HCT116 (cell line): ENCODE measurements at places on chromosomes 6 and 20. TPM values are rescaled to one million over a fixed set of nuclear protein-coding genes. Genes with fewer than 3 reads are reported as not detected.

DNA sequence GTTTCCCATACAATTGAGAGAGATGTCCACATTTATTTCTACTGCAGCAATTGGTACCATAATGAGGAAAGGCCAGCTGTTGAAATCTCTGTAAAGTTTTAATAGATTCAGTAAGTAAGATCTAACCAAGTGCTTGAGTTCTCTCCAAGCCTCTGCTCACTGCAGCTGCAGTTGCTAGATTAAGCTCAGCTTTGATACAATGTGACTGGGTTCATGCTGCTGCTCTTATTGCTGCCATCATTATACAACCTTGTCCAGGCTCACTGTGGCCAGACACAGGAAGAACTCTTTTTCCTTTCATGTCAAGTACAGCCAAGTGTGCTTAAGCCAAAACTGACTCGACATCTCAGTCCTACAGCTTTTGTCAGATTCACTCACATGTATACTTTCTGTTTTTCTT, 423.5 kb downstream of the GJA1 start:
- H3K27ac ChIP-seq: no peak overlapping the region
- DNase-seq: no peak
- no peaks in the 10 kb centered on the region for H3K4me1 ChIP-seq
- no peak overlapping the region for H3K4me3 ChIP-seq

GRCh38 chr6:163427498-163428254, 13.2 kb downstream of the QKI start:
- H3K27me3 ChIP-seq: no peaks in the 10 kb centered on the region
- H3K27ac ChIP-seq: no peak overlapping the region
- H3K4me3 ChIP-seq: no peak overlapping the region
- peak; percentile 16 for DNase-seq
- H3K4me1 ChIP-seq: no peaks in the 10 kb centered on the region

GRCh38 chr20:6819599-6819998, 52.1 kb downstream of the BMP2 start:
- H3K27me3 ChIP-seq: no peaks in the 10 kb centered on the region
- H3K4me1 ChIP-seq: no peaks in the 10 kb centered on the region
- no peak overlapping the region for H3K27ac ChIP-seq
- H3K4me3 ChIP-seq: no peak overlapping the region
- DNase-seq: no peak

DNA sequence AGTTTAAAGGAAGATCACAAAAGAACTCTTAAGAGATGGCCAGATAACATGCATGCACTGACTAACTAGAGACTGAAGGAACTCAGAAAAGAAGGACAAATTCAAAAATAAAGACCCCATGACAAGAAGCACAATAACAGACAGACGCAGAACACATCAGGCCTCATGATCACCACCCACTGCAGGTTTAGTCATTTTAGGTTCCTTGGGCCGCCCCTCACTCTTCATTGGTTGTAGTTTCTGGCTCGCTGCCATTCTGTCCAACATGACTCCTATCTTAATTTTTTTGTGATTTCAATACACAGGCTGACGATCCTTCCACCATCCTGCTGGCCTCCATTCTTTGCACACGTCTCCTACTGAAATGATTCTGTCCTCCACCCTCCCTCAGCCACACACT, 21.6 kb downstream of the STX7 start:
- H3K4me3 ChIP-seq: no peak overlapping the region
- no peak overlapping the region for H3K27ac ChIP-seq

GRCh38 chr20:61662226-61662967, 403.3 kb downstream of the TAF4 start:
- H3K27ac ChIP-seq: no peak overlapping the region
- H3K4me1 ChIP-seq: no peaks in the 10 kb centered on the region
- DNase-seq: no peak
- peaks cover 15% of the 10 kb centered on the region; the same call in 1 of the 2 replicates for H3K27me3 ChIP-seq

DNA sequence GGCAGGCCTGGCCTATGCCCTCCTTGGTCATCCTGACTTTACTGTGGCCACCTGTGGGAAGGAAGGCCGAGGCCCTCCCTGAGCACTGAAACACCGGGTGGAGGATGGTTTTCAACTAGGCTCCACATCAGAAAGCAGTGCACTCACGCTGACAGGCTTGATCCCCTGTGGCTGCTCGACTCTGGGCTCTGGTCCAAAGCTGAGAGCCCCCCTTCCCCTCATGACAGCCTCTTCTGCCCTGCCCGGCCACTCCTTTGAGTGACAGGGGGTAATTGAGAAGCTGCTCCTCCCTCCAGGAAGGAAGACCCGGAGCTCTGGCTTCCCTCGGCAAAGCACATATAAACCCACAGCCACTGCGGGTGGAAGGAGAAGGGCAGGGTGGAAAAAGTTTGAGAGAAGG, 43.6 kb downstream of the MUC22 start:
- H3K27me3 ChIP-seq: no peaks in the 10 kb centered on the region
- no peak overlapping the region for H3K27ac ChIP-seq
- H3K36me3 ChIP-seq: no peaks in the 10 kb centered on the region
- peaks cover 9% of the 10 kb centered on the region; the same call in 1 of the 2 replicates for H3K4me1 ChIP-seq

DNA sequence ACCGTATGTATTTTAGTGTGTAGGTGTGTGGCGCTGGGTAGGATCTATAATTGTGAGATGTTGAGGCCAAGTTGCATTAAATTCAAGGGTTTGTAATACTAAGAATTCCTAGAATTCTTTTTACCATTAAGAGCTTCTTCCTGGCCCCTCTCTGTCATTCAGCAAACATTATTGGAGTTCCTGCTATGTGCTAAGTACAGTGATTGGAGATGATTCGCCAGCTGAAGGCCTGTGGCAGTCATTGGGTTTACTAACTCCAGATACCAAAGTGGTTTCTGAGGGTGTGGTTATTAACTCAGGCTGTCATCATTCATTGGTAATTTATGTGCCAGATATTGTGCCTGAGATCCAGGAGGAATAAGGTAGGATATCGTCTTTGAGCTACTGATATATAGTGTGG, 167.1 kb downstream of the LAMA2 start:
- H3K4me1 ChIP-seq: no peaks in the 10 kb centered on the region
- no peak overlapping the region for H3K4me3 ChIP-seq
- H3K36me3 ChIP-seq: no peaks in the 10 kb centered on the region
- no peak overlapping the region for H3K27ac ChIP-seq
- no peaks in the 10 kb centered on the region for H3K27me3 ChIP-seq
- DNase-seq: no peak

DNA sequence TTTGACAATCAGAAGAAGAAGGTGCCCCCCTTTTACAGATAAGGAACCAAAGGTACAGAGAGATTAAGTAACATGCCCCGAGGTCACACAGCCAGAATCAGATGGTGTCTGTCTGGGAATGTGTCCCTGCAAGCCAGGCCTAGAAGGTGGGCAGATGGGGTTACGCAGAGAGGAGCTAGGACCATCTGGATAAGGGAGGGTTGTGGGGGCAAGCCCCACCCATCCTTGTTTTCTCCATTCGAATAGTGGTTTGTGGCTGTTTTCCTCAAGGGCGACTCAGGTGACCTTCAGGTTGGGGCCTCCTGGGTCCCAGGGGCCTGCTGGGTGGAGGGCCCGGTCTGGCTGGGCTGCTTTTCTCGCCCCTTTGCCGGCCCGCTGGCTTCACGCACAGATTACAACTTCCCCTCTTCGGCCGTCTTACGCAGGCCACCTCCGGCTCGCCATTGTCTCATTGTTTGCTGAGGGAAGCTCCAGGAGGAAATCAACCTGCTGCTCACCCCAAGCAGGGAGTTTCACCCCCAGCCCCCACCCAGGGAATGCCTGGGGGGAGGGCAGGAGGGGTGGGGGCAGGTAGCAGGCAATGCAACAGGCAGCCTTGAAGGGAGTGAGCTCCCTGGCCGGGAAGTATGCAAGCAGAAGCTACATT, 30.8 kb upstream of the CSNK2A1 start:
- H3K27me3 ChIP-seq: no peaks in the 10 kb centered on the region
- H3K27ac ChIP-seq: no peak overlapping the region
- no peak for DNase-seq
- no peak overlapping the region for H3K4me3 ChIP-seq

GRCh38 chr6:5287205-5287965, 26.1 kb downstream of the FARS2 start:
- no peaks in the 10 kb centered on the region for H3K36me3 ChIP-seq
- H3K27me3 ChIP-seq: no peaks in the 10 kb centered on the region
- H3K4me3 ChIP-seq: no peak overlapping the region
- H3K27ac ChIP-seq: no peak overlapping the region
- DNase-seq: no peak
- H3K4me1 ChIP-seq: peaks cover 8% of the 10 kb centered on the region

DNA sequence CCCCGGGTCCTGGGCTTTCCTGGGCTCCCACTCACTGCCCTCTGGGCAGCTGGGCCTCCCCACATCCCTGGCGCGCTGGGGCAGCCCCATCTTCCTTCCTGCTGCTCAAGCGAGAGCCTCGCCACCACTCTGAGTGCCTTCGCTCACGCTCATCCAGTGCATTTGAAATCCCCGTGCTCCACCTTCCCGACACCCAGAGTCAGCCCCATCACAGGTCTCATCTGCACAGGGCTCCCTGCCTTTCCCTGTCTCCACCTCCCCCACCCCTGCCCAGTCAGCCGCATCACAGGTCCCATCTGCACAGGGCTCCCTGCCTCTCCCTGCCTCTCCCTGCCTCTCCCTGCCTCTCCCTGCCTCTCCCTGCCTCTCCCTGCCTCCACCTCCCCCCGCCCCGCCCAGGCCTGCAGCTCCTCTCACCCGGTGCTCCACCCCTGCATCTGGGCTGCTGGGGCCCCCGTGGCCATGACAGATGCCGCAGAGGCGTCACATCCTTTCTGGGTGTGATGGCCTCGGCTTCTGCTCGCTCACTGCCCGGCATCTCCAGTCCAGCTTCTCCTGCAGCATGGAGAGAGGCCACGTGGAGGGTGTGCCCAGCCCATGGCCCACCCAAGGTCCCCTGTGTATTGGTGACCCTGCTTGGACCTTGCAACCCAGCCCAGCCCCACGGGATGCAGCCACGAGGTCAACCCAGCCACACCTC, 9.0 kb upstream of the BHLHE23 start:
- H3K4me1 ChIP-seq: no peaks in the 10 kb centered on the region
- no peak overlapping the region for H3K4me3 ChIP-seq
- H3K36me3 ChIP-seq: no peaks in the 10 kb centered on the region
- no peaks in the 10 kb centered on the region for H3K27me3 ChIP-seq
- no peak overlapping the region for H3K27ac ChIP-seq
- DNase-seq: no peak

DNA sequence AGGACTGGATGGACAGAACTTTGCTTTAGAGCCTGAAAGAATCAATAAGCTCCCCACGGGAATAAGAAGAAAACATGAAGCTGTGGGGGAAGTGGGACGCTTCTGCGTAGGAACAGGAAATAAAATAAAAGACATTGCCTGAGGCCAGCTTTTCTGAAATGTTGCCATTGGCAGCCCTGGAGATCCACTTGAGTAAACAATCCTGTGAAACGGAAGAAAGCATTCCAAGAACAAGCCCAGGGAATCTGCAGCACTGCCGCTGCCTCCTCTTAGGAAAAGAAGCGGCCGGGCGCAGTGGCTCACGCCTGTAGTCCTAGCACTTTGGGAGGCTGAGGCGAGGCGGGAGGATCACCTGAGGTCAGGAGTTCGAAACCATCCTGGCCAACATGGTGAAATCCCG, 182.3 kb upstream of the RALGAPA2 start:
- no peaks in the 10 kb centered on the region for H3K36me3 ChIP-seq
- H3K27me3 ChIP-seq: no peaks in the 10 kb centered on the region
- no peaks in the 10 kb centered on the region for H3K4me1 ChIP-seq
- no peak for DNase-seq
- H3K4me3 ChIP-seq: no peak overlapping the region

GRCh38 chr6:42783177-42783875, 1.5 kb downstream of the BICRAL start:
- peaks cover 20% of the 10 kb centered on the region for H3K4me1 ChIP-seq
- no peak for DNase-seq
- no peaks in the 10 kb centered on the region for H3K27me3 ChIP-seq
- no peaks in the 10 kb centered on the region for H3K36me3 ChIP-seq
- peak overlapping the region; percentile 100 for H3K27ac ChIP-seq
- H3K4me3 ChIP-seq: peak overlapping the region; percentile 63

- no peaks in the 10 kb centered on the region for H3K27me3 ChIP-seq
- no peak overlapping the region for H3K4me3 ChIP-seq
- no peak for DNase-seq
- peaks cover 45% of the 10 kb centered on the region for H3K4me1 ChIP-seq
- no peaks in the 10 kb centered on the region for H3K36me3 ChIP-seq
- H3K27ac ChIP-seq: no peak overlapping the region
These were observed 22.4 kb upstream of the TGM2 start for GRCh38 chr20:38187517-38187916.

DNA sequence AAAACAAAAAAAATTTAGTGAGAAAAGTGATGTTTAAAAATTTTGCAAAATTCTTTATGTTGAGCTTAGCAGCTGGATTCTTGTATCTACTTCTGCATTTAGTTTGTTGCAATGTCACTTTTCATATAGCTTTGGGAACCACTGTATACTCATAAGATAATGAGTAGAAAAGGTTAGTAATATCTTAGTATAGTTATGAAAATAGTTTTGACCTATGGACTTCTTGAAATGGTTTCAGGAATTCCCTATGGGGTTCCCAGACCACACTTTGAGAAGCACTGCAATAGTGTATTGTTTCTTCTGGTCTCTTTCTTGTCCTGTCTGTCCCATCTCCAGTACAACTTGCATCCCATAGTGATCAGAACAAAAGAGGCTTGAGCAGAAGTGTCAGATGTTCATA, 29.4 kb downstream of the PPP1R16B start:
- H3K27me3 ChIP-seq: peaks cover 7% of the 10 kb centered on the region; the same call in 1 of the 2 replicates
- H3K4me3 ChIP-seq: no peak overlapping the region
- no peaks in the 10 kb centered on the region for H3K36me3 ChIP-seq
- DNase-seq: no peak
- no peak overlapping the region for H3K27ac ChIP-seq

- H3K27ac ChIP-seq: no peak overlapping the region
- H3K4me3 ChIP-seq: no peak overlapping the region
- DNase-seq: no peak
- H3K27me3 ChIP-seq: no peaks in the 10 kb centered on the region
- H3K4me1 ChIP-seq: peaks cover 28% of the 10 kb centered on the region
- H3K36me3 ChIP-seq: peaks cover 3% of the 10 kb centered on the region; the same call in 1 of the 2 replicates
These were observed 19.1 kb downstream of the TRAF3IP2 start for GRCh38 chr6:111586554-111586953.

The LY6G6D gene
- total RNA-seq: not detected

The CNBD2 gene
- total RNA-seq: 3.1 TPM

The POU5F1 gene
- total RNA-seq: 1.9 TPM

The NKX2-2 gene
- total RNA-seq: not detected

The CDC40 gene
- total RNA-seq: 26.2 TPM

The CRIP3 gene
- total RNA-seq: not detected

The ANGPT4 gene
- total RNA-seq: not detected

The C6orf52 gene
- 3.9 TPM for total RNA-seq

The RAET1E gene
- total RNA-seq: 3.9 TPM

The NR2E1 gene
- total RNA-seq: not detected
